Prostate gland (tissue), 2 donors: ENCODE measurements at places on chromosomes 6 and 20. TPM values are rescaled to one million over a fixed set of nuclear protein-coding genes. Genes with fewer than 3 reads are reported as not detected.

DNA sequence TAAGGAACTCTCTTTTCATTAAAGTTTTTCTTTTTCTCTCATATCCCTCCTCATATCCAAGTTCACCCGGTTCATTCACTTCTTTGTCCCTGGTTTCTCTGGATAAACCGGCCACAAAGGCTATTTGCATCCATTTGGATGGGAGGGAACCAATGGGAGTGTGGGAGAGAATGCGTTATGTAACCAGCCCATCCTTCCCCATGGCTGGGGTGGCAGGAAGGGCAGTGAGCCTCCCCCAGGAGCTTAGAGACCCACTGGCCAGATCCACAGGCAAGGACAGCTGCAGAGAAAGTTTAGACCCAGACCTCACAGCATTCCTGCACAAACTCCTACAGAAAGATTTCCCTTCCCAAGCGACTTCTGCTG lies 10.7 kb downstream of the CASS4 start:
- DNase-seq, result no peak
- no peaks in the 10 kb centered on the region for H3K4me1 ChIP-seq
- no peak overlapping the region for H3K4me3 ChIP-seq
- H3K36me3 ChIP-seq, result no peaks in the 10 kb centered on the region

The RFX6 gene
- total RNA-seq, result 0.74 TPM

- no peak overlapping the region for H3K4me3 ChIP-seq
- H3K27ac ChIP-seq, result no peak overlapping the region
- no peaks in the 10 kb centered on the region for H3K27me3 ChIP-seq
Observed at GRCh38 chr20:1965520-1966351, 28.1 kb downstream of the PDYN start.

The STMND1 gene
- total RNA-seq, result 15.6 TPM

DNA sequence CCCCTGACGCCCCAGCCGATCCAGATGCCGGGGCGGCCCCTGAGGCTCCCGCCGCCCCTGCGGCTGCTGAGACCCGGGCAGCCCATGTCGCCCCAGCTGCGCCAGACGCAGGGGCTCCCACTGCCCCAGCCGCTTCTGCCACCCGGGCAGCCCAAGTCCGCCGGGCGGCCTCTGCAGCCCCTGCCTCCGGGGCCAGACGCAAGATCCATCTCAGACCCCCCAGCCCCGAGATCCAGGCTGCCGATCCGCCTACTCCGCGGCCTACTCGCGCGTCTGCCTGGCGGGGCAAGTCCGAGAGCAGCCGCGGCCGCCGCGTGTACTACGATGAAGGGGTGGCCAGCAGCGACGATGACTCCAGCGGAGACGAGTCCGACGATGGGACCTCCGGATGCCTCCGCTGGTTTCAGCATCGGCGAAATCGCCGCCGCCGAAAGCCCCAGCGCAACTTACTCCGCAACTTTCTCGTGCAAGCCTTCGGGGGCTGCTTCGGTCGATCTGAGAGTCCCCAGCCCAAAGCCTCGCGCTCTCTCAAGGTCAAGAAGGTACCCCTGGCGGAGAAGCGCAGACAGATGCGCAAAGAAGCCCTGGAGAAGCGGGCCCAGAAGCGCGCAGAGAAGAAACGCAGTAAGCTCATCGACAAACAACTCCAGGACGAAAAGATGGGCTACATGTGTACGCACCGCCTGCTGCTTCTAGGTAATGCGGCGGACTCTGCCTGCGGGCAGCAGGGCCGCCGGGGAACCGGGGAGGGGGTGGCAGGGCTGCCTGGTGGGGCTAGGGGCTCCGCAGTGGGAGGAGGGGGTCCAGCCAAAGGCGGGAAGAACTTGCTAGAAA lies 2.3 kb downstream of the GNAS start:
- H3K4me1 ChIP-seq, result no peaks in the 10 kb centered on the region
- H3K36me3 ChIP-seq, result no peaks in the 10 kb centered on the region
- DNase-seq, result no peak
- peaks cover 16% of the 10 kb centered on the region for H3K27me3 ChIP-seq
- no peak overlapping the region for H3K27ac ChIP-seq
- H3K4me3 ChIP-seq, result peak overlapping the region; percentile 6

DNA sequence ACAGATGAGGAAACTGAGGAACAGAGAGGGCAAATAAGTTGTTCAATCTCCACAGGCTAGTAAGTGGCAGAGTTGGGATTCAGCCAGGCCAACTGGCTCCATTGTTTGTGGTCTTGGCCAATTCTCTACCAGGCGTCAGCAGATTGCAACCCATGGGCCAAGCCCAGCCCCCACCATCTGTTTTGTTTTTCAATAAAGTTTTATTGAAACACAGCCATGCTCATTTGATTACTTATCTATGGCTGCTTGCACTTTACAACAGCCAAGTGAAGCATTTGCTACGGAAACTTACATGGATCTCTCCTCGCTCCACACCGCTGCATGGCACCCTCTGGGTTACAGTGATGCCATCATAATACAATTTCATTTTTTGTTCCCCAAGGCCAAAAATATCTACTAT lies 90.8 kb downstream of the ZNF217 start:
- no peak for DNase-seq
- no peak overlapping the region for H3K4me3 ChIP-seq
- no peak overlapping the region for H3K27ac ChIP-seq
- no peaks in the 10 kb centered on the region for H3K4me1 ChIP-seq

GRCh38 chr20:4516876-4517275 lies 204.8 kb upstream of the PRND start:
- DNase-seq, result no peak
- H3K27ac ChIP-seq, result no peak overlapping the region
- no peaks in the 10 kb centered on the region for H3K36me3 ChIP-seq
- no peak overlapping the region for H3K4me3 ChIP-seq

DNA sequence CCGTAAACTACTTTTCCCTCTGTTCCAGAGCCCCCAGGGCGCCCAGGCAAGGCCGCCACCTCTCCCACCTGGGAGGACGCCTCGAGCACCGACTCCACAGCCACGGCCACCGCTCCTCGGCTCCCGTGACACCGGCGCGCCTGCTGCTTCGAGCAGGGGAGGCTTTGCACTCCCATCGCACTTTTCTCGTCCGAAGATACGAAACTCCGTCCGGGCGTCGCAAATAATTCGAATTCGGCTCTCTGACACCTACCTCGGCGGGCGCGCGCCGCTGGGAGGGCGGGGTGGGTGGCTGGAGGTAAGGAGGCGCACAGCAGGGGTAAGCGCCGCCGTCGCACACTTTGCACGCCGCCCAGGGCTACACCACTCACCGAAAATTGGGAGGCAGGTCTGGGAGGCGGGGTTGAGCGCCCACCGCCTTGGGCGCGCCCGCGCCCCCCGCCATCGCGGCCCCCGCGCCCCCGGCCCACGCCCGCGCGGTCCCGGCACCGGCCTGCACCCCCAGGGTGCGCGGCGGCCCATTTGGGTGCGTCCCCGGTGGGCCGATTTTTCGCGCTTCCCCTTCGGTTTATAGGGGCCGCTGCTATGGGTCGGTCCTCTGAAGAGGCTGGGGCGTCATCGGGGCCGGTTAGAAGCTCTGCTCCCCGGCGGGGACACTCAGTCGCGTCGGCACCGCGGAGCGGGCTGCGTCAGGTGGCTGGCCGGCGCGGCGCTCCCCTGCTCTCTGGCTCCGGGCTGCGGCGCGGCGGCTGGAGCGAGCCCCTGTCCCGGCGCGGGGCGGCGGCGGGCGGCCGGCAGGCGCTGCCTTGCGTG lies 36.2 kb downstream of the GNAS start:
- no peaks in the 10 kb centered on the region for H3K4me1 ChIP-seq
- peak overlapping the region; percentile 100 for H3K27ac ChIP-seq
- peak; percentile 77 for DNase-seq
- no peaks in the 10 kb centered on the region for H3K36me3 ChIP-seq
- H3K27me3 ChIP-seq, result no peaks in the 10 kb centered on the region
- H3K4me3 ChIP-seq, result peak overlapping the region; percentile 69

DNA sequence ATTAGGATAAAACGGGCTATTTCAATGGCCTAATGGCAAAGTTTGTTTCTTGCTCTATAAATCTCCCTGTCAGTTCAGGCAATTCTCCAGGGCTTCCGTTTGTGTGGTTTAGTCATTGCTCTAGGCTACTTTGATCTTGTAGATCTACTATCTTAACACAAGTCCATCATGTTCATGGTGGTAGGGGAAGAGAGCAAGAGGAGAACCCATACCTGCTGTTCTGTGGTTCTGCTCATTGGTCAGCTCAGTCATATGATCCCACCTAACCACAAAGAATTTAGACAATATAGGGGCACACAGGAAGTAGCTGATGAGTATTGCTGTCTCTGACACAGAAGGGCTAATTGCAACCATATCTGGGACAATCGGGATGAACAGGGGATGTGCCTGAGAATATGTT lies 4.9 kb upstream of the DEK start:
- H3K27me3 ChIP-seq, result no peaks in the 10 kb centered on the region
- H3K27ac ChIP-seq, result no peak overlapping the region
- no peak overlapping the region for H3K4me3 ChIP-seq
- no peaks in the 10 kb centered on the region for H3K4me1 ChIP-seq

DNA sequence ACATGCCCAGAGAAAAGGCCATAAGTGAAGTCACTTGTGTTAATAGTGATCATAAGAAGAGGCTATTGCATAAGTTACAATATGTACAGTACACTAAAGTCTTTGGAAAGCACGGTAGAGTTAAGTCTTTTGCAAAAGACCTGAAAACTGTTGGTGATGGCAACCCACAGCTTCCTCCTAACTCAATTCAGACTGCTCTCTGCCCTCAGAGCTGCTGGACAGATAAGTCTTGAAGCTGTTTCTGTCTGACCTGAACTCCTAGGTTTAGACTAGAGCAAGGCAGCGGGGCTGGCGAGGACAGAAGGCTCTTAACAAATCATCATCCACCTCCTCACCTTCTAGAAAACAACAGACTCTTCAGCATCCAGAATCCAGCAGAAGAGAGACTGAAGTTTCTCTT lies 125.4 kb downstream of the CD24 start:
- H3K27me3 ChIP-seq, result no peaks in the 10 kb centered on the region
- H3K4me1 ChIP-seq, result no peaks in the 10 kb centered on the region
- no peaks in the 10 kb centered on the region for H3K36me3 ChIP-seq
- no peak overlapping the region for H3K27ac ChIP-seq
- H3K4me3 ChIP-seq, result no peak overlapping the region

GRCh38 chr20:47239719-47240067 lies 116.8 kb downstream of the ZMYND8 start:
- no peaks in the 10 kb centered on the region for H3K27me3 ChIP-seq
- H3K27ac ChIP-seq, result no peak overlapping the region
- H3K36me3 ChIP-seq, result no peaks in the 10 kb centered on the region
- DNase-seq, result no peak
- H3K4me3 ChIP-seq, result no peak overlapping the region
- no peaks in the 10 kb centered on the region for H3K4me1 ChIP-seq

DNA sequence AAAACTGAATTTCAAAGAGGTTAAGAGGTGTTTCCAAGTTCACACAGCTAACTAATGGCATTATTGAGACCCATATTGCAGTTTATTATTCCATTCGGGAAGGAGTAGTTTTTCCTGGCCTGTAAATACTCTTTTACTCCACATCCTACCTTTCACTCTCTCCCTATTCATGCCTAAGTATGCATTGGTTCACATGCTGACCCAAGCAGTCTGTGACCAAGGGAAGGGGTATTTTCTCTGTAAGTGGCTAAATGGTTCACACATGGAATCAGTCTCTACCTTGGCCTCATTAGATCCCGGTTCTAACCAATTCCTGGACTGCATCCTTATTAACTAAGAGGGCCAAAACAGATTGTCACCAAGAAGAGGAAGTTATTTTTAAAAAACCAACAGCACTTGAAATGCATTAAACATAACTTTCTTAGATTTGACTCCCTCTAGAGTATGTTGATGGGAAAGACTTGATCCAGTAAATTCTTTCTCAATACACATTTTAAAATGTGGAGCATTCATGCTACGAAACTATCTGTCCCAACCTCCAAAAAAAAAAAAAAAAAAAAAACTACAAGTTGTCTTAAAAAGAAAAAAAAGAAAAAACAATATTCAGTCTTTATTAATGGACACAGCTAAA lies 17.8 kb upstream of the RSPO3 start:
- no peak overlapping the region for H3K27ac ChIP-seq
- no peaks in the 10 kb centered on the region for H3K4me1 ChIP-seq
- no peaks in the 10 kb centered on the region for H3K27me3 ChIP-seq
- DNase-seq, result no peak

The DIDO1 gene
- total RNA-seq, result 75.9 TPM

DNA sequence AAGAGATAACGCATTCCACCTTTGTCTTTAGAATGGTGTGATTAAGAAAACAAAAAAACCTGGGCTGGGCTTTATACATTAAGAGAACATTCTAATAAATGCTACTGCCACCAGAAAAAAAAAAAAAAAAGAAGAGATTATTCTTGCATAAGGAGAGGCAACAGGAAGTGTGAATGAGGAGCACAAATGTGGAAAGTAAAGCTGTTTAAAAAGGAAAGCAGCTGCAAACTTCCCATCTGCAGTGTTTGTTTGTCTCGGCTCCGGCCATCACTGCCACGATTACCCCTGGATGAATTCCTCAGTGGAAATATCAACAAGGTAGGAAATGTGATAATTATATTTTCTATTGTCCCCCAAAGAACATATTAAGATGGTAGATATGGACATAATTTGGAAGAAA lies 223.9 kb downstream of the PHF3 start:
- no peak overlapping the region for H3K27ac ChIP-seq
- H3K36me3 ChIP-seq, result no peaks in the 10 kb centered on the region
- H3K27me3 ChIP-seq, result no peaks in the 10 kb centered on the region
- no peak overlapping the region for H3K4me3 ChIP-seq
- H3K4me1 ChIP-seq, result no peaks in the 10 kb centered on the region
- DNase-seq, result no peak

GRCh38 chr6:153790876-153791473 lies 248.1 kb upstream of the OPRM1 start:
- no peaks in the 10 kb centered on the region for H3K27me3 ChIP-seq
- no peak overlapping the region for H3K4me3 ChIP-seq
- no peaks in the 10 kb centered on the region for H3K4me1 ChIP-seq
- H3K36me3 ChIP-seq, result no peaks in the 10 kb centered on the region
- no peak for DNase-seq

- H3K4me3 ChIP-seq, result no peak overlapping the region
- H3K27ac ChIP-seq, result no peak overlapping the region
- H3K4me1 ChIP-seq, result no peaks in the 10 kb centered on the region
- H3K36me3 ChIP-seq, result no peaks in the 10 kb centered on the region
Observed at GRCh38 chr6:15628499-15629131, 34.2 kb downstream of the DTNBP1 start.

GRCh38 chr6:67345946-67346345 lies 1289.1 kb upstream of the ADGRB3 start:
- no peak overlapping the region for H3K4me3 ChIP-seq
- H3K36me3 ChIP-seq, result no peaks in the 10 kb centered on the region
- no peak for DNase-seq

DNA sequence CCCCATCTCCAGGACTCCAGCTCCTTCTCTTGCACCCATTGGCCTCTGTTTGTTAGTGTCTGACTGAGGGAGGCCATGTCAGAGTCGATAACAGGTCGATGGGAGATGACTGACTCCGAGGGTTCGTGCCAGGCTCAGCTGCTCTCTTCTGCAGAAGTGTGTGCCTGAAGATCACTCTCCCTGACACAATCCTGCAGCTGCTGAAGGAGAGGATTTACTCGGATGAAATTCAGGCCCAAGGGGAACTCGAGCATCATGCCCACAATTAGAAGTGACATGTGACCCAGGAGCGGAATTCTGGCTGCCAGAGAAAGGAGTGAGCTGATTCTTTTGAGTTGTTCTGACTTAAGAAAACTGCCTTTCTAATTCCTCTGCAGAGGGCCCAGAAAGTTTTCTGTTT lies 318.2 kb downstream of the MAFB start:
- no peaks in the 10 kb centered on the region for H3K27me3 ChIP-seq
- no peak overlapping the region for H3K27ac ChIP-seq
- no peak overlapping the region for H3K4me3 ChIP-seq
- no peaks in the 10 kb centered on the region for H3K36me3 ChIP-seq

GRCh38 chr6:96491926-96492325 lies 29.7 kb upstream of the UFL1 start:
- H3K36me3 ChIP-seq, result no peaks in the 10 kb centered on the region
- no peak overlapping the region for H3K27ac ChIP-seq
- DNase-seq, result no peak
- no peaks in the 10 kb centered on the region for H3K27me3 ChIP-seq
- H3K4me3 ChIP-seq, result no peak overlapping the region
